ENCODE measurements at places on chromosomes 13 and 19. TPM values are rescaled to one million over a fixed set of nuclear protein-coding genes. Genes with fewer than 3 reads are reported as not detected.

GRCh38 chr19:51326216-51327065 lies 15.0 kb downstream of the IGLON5 start:
- DNase-seq: no peak

Gene HCN2
- 1.1 TPM for total RNA-seq

DNA sequence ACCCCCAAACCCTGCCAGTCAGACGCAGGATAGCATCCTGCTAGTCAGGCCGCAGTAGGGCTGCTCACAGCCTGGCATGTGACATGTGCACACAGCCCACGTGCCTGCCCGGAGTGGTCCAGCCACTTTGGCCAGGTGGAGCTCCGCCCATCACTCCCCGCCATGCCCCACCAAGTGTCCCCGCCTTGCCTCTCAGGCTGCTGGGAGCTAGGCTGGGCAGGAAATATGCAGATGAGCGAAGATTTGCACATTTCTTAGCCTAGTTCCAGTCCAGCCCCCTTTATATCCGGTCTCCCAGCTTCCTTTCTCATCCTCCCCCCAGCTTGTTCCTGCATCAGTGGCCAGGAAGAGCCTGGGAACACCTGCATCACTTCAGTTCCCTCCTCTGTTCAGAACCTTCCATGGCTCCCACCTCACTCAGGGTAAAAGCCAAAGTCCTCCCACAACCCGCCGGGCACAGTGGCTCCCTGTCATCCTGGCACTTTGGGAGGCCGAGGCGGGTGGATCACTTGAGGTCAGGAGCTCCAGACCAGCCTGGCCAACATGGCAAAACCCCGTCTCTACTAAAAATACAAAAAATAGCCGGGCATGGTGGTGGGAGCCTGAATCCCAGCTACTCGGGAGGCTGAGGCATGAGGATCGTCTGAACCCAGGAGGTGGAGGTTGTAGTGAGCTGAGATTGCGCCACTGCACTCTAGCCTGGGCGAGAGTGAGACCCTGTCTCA lies 2.3 kb upstream of the DOCK6 start:
- DNase-seq: no peak

DNA sequence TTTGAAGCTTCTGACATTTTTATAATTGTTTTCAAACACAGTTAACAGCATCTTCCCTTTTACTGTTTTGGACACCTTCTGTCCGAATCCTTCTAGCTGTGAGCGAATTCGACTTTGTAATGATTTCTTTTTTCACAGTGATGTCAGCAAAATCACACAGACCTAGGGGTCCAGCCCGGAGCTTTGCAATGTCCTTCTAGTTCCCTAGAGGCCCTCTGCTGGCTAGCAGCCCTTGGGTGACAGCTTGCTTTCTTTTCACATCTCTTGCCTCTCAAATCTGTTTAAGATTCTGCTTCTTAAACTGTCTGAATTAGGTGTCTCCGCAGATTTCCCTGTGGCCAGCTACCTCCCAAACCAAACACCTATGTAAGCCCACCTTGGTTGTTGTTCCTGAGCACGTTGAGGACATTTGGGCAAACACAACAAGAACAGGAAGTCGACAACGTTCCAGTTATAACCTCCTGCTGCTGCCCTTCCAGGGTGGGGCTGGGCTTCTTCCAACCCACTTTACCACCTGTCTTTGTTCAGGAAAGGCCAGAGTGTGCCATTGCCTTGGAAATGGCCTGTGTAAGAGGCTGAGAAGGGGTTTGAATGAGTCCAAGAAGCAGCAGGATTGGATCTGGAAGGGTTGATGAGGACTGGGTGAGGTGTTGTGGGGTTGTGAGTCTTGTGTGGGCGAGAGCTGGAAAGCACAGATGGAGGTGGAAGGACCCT lies 123.1 kb downstream of the ATP8A2 start:
- no peak for DNase-seq

GRCh38 chr19:49098795-49099194 lies 13.5 kb downstream of the SNRNP70 start:
- DNase-seq: no peak

DNA sequence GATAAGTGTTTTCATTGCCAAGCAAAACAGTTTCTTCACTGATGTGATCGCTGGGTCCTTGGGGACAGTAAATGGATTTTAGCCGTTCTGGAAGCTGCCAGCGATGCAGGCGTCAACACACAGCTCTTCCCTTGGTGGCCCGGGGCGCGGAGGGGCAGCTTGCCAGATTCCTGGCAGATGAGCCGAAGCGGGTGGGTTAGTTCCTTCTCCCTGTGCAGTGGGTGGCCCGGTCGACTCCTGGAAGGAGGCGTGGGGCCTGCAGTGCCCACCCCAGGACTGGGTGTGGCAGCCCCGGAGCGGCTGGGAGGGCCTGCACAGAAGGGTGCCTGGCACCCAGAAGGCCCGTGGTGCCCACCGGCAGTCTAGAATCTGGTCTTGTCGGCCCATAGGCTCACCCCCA lies 69.0 kb downstream of the KDM4B start:
- DNase-seq: no peak
